Stromal cell of bone marrow (primary cell): ENCODE measurements at places on chromosomes 5 and 9.

DNA sequence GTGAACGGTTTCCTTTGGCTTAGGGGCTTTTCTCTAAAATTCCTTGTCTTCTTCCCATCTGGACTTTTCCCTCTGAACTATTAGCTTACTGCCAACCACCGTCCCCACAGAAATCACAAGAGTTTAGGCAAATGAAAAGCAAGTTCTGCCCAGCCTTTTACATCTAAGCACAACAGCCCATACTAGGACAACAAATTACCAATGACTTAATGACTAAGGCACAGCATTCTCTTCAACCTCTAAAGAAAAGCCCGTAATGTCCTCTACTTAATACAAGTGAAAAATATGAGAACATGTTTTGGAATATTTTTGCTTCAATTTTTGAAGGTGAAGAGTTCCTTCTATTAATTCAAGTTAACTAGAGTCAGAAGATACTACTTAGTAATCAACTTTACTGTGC lies 1.2 kb downstream of the ZBTB5 start:
- DNase-seq, result no peak

GRCh38 chr9:5870691-5871090 lies 20.0 kb upstream of the MLANA start:
- DNase-seq, result no peak

- DNase-seq, result no peak
These were observed 12.5 kb upstream of the LHFPL2 start for GRCh38 chr5:78661044-78661443.

- no peak for DNase-seq
These were observed 2.7 kb downstream of the DAB2 start for GRCh38 chr5:39422036-39422606.

- DNase-seq, result no peak
These were observed 143.4 kb downstream of the MACROH2A1 start for GRCh38 chr5:135255461-135256178.

- no peak for DNase-seq
These were observed 20.0 kb downstream of the FYB1 start for GRCh38 chr5:39199335-39199734.

- no peak for DNase-seq
These were observed 110.2 kb downstream of the LHX2 start for GRCh38 chr9:124121725-124122124.

GRCh38 chr9:79580055-79580454 lies 8.3 kb downstream of the TLE4 start:
- no peak for DNase-seq

DNA sequence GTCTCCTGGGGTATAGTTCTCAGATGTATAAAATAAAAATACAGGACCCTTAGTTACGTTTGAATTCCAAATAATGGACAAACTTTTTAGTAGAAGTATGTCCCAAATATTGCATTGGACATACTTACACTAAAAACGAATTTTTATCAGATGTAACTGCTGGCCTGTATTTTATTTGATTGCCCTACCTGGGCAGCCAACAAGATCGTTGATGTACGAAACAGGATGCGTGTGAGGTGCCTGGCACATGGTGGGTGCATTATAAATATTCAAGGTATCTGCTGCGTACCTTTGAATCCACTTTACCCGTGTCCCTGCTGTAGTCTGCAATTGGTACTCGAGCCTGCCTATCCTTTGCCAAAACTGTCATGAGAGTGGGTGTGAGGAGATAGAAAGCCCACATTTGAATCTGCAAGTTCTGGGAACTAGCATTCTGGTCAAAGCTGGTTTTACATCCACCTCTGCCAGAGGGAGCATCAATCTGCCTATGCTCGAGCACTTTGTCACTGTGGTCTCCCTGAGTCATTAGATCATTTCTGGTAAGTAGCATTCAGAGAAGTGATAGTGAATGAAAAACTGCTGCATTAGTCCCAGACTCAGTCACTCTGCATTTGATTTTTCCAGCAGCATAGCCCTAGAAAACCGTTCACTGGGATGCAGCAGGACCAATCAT lies 133.7 kb upstream of the IQGAP2 start:
- no peak for DNase-seq
